ENCODE measurements at places on chromosomes 2 and 18.

- no peak for DNase-seq
Observed at GRCh38 chr2:233289648-233290047, 18.0 kb upstream of the SAG start.

- DNase-seq: peak; percentile 57
Observed at GRCh38 chr2:147297820-147298219, 547.0 kb upstream of the ACVR2A start.

DNA sequence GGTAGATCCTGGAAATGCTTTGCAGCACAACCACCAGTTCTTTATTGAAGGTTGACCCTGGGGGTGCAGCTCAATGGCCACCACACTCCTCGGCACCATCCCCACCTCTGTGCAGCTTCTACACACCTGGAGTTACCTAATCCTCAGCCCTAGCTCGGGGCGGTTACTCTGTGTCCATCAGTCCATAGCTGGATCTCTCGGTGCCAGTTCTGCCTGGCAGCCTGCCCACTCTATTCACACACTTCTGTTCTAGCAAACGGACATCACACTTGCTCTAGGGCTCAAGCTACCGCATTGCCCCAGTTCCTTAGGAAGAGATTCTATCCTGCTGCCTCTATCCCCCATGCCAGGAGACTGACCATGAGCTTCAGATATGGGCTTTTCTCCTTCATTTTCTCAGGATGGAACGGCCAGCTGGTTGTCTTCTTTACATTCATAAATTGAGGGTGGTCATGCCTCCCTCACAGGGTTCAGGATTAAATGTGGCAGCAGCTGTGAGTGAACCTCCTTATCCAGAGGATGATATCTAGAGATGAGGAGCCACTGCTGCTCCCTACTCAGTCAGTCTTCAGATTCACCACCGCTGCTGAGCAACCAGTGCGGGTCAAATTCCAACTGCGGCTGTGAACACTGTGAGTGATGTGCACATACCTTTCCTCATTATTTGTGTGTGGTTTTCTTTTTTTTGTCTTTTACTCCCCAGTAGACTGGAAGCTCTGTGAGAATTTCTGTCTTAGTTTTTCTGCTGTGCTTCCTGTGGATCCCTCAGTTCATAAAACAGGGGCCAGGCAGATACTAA is 66.9 kb upstream of the TRIB2 start:
- DNase-seq: no peak

GRCh38 chr2:155733091-155733853 is 599.2 kb downstream of the NR4A2 start:
- DNase-seq: no peak

DNA sequence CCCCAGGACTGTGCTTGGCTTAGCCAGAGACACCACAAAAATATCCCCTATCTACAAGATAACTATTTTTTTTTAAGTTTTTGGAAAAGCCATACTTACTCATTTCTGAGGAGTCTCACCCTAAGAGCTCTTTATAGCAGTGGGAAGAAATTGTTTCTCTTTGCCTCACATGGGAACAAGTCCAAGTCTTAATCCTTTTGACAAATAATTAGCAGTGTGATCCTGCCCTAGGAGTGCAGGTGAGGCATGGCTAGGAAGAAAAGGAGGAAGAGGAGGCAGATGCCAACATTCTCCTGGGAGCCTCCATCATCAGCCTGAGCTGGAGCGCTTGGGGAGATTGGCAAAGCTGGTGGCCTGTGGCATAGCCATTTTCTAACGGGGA is 115.6 kb downstream of the STPG4 start:
- DNase-seq: no peak

Measured in CD4-positive, alpha-beta T cell treated with Interleukin-21 for 1 hour (primary cell).